ENCODE measurements at places on chromosomes 6 and 20. TPM values are rescaled to one million over a fixed set of nuclear protein-coding genes. Genes with fewer than 3 reads are reported as not detected.

Gene RNASET2
- 65.6 TPM for total RNA-seq

Gene DLK2
- total RNA-seq = not detected

Gene KCNK17
- total RNA-seq = 2.1 TPM

Gene HLA-DMB
- total RNA-seq = 59.4 TPM

Gene SOD2
- 156 TPM for total RNA-seq

Gene TRIM15
- 19.8 TPM for total RNA-seq

Gene UST
- total RNA-seq = 3.0 TPM

Gene MBOAT1
- total RNA-seq = 40.3 TPM

Gene HIVEP2
- 35.5 TPM for total RNA-seq

Gene XKR7
- total RNA-seq = not detected

Gene RPL7L1
- 67.0 TPM for total RNA-seq

Gene SIRPB1
- total RNA-seq = 1.6 TPM

DNA sequence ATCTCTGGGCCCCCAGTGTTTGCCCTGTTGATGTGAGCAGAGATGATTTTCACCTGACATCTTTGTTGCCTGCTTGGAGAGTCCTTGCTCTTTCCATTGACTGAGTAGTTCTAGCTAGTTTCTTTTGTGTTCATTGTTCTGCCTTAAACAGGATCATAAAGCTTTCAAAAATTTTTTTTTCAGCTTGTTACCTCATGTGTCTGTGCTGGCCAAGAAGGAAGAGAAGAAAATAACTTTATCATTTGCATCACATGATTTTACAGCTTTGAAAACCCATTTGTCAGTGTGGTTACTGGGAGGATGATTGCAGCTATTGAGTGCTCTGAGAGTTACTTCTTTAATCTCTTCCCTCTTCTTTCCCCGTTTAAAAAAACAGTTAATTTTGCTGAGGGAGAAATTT is 16.0 kb downstream of the FOXO3 start:
- DNase-seq = no peak

DNA sequence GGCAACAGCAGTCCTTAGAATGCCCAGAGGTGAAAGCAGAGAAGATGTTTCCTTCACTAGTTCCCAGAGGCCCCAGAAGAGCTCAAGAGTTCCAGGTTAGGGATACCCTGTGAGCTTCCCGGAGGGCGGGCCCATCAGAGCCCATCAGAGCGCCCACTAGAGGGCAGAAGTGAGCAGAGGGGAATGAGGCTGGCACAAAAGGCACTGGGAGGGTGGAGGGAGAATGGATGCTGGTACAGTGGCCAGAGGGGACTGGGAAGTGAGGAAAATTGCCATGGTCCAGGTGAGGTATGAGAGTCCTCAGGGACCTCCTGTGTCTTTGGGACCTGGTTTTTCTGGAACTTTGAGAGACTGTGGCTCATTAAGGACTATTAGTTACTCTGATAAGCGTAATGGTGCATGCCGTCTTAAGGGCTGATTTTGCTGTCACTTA is 57.3 kb downstream of the LINC00237 start:
- DNase-seq = peak; percentile 62

DNA sequence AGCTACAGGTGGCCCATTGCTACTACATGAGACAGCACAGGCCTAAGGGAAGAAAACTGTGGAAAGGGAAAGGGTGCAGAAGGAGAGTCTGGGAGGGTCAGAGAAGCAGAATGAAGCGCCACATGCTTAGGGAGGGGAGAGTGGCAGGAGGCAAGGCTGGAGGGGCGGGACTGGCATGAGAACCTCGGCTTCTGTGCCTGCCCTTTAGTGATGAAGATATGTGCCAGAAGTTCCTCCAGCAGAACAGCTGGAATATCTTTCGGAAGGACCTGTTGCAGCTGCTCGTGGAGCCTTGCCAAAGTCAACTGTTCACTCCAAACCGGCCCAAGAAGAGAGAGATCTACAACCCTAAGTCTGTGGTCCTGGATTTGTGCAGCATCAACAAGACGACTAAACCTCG is 61.8 kb downstream of the CNBD2 start:
- DNase-seq = no peak

DNA sequence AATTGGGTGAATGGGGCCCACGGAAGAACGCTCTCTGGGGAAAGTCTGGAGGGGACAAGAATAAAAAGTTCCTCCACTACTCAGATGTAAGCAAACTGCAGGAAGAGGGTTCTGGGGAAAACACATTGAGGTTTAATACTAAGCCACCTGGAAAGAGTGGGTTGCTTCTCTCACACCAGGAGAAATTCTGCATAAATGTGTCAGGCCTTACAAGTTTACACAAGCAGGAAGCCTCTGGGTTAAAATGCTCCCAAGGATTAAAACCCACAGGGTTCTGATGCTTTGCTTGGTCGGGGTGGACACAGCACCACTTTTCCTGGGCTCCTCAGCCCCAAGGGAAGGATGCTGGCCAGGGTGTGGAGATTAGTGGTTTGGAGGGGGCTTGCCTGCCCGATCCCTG is 122.1 kb upstream of the SLC22A23 start:
- DNase-seq = no peak

DNA sequence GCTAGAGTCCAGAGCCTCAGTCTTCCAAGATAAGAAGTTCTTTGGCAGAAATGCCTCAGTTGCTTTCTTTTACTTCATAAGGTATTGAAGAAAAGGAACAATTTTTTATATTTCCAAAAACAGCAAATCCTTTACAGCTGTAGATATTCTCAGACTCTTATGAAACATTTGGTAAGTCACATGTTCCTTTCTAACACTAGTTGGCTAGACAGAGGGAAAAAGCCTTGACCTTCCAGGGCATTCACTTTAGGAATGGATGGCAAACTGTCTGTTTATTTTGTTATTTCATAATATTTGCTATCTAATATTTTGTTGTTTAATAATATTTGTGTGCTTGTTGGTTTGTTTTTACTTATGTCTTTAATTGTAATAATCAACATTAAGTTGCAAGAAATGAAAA is 140.8 kb downstream of the PTPRK start:
- no peak for DNase-seq

DNA sequence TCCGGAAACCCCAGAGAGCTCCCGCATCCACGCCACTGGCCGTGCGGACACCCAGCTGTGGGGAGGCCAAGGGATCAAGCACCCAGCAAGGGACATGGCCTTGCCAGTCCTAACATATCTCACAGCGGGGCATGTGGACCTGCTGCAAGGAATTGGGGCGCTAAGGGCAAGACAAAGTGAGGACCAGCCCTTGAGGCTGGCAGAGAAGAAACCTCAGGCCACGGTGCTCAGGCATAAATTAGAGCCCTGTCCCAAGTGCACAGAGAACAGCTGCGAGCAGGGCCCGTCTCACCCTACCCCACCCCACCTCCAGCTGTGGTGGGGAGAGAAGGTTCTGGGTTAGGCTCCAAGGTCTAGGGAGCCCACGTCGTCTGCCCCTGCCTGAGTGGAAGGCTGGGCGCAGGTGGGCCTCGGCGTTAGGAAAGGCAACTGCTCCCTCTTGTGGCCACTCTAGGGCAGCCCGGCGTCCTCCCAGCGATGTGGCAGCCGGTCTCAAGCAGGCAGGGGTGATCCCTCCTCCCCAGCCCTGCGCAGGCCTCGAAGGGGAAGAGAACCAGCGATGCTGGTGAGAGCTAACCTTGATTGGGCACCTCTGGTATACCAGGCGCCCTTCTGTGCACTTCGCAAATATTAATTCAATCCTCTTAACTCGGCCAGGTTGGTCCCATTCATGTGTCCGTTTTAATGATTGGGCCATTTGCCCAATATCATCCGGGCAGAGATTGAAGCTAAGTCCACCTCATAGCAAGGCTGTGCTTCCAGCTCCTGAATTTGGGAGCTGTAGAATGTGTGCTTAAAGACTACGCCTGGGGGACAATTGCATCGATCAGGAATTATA is 235.8 kb downstream of the NFATC2 start:
- peak; percentile 87 for DNase-seq

- no peak for DNase-seq
These were observed 42.4 kb downstream of the FARS2 start for GRCh38 chr6:5303682-5304081.

GRCh38 chr20:46205349-46205748 is 87.2 kb downstream of the CD40 start:
- no peak for DNase-seq

DNA sequence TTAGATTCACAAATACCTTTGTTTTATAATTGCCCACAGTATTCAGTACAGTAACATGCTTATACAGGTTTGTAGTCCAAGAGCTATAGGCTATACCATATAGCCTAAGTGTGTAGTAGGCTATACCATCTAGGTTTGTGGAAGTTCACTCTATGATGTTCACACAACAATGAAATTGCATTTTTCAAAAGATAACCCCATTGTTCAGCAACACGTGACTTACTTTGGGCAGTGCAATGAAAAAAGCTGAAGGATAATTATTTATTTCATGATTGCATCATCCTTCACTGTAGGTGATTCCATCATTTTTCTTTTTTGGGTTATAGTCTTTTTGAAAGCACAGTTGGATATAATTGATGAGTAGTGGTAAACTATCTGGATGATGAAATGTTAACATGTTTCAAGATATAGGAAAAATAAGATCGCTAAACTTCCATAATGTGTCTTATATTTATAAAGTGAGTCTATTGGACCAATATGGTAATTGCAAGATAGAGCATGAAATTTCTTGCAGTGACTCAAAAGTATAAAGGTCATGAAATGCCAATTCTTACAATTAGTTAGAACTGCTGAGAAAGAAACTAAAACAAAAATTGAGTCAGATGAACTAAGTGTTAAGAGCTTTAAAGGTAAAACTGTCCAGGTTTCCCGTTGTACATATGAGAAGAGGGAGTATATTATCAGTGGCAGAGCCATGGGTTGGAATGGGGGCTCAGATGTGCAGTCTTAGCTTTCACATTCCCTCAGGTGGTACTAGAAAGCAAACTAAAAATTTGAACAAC is 164.4 kb downstream of the ZFAND3 start:
- no peak for DNase-seq

GRCh38 chr20:8228315-8228714 is 96.2 kb downstream of the PLCB1 start:
- DNase-seq = no peak

DNA sequence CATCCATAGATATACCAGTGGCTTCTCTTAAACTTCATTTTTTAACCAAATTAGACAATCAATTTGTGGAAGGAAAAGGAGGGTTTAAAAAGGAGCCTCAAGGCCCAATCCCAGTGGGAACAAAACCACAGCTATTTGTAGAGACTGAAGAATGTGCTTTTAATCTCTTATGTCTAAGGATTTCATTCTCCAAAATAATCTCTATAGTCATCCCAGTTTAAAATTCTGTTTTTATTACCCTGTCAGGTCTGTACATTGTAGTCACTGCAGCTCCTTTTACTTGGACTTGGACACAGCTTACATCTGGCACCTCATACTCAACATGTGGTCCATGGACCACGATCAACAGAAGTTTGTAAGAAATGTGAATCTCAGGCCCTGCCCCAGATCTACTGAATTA is 152.1 kb upstream of the STMND1 start:
- no peak for DNase-seq

DNA sequence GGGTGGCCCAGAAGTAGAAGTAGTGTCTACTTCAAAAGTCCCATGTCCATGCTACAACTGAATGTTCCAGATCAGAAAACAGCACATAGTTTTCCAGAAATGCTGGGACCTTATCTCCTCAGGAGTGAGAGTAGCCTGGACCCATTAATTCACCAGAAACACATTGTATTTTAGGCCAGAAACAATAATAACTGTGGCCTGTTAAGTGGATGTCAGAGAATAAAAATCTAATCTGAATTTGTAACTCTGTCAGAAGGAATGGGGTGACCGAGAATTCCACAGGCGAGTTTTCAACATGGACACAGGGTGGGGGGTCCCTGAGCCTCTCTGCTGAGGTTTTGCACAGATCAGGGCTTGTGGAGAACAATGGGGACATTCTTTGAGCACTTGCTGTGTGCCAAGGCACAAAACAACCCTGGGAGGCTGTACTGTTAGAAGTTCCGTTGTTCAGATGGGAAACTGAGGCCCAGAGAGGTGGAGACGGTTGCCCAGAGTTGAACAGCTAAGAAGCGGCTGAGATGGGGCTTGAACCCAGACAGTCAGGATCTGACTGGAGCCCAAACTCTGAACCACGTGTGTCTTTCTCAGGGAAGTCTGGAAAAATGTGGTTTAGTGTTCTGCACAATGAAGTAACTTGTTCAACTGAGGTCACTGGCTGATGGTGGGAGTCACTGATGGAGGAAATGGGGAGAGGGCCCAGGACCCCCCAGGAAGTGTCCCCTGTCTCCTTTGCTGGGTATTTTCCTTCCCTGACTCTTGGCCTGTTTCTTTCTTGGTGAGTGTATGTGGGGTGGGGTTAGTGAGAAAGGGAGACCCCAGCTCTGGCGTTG is 44.2 kb downstream of the SNAI1 start:
- DNase-seq = no peak

- no peak for DNase-seq
These were observed 702.7 kb downstream of the MAFB start for GRCh38 chr20:39986173-39986904.

- DNase-seq = no peak
These were observed 38.0 kb downstream of the PKHD1 start for GRCh38 chr6:52049252-52050050.

DNA sequence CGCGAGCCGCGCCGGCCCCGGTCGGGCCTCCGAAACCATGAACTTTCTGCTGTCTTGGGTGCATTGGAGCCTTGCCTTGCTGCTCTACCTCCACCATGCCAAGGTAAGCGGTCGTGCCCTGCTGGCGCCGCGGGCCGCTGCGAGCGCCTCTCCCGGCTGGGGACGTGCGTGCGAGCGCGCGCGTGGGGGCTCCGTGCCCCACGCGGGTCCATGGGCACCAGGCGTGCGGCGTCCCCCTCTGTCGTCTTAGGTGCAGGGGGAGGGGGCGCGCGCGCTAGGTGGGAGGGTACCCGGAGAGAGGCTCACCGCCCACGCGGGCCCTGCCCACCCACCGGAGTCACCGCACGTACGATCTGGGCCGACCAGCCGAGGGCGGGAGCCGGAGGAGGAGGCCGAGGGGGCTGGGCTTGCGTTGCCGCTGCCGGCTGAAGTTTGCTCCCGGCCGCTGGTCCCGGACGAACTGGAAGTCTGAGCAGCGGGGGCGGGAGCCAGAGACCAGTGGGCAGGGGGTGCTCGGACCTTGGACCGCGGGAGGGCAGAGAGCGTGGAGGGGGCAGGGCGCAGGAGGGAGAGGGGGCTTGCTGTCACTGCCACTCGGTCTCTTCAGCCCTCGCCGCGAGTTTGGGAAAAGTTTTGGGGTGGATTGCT is 1.3 kb downstream of the VEGFA start:
- peak; percentile 81 for DNase-seq

DNA sequence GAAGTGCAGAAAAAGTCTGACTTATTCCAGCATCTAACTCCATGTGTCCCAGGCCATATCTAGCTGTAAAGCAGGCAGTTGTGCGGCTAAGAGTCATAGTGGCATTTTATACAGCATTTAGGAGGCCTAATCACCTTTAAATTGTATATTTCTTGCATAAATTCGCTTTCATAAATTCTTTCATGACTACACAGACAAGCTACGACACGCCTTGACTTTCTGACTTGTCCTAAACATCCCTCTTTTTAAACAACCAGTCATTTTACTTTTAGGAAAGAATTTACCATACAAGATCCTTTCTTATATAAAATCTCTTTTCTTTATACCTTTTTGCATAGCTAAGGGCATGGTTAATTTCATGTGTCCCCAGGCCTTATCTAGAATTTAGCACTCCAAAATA is 81.7 kb upstream of the THBS2 start:
- no peak for DNase-seq

GRCh38 chr6:117467876-117468275 is 14.6 kb upstream of the DCBLD1 start:
- DNase-seq = no peak

- DNase-seq = no peak
These were observed 266.7 kb upstream of the FLRT3 start for GRCh38 chr20:14604143-14604542.

GRCh38 chr20:52172392-52173047 is 19.1 kb downstream of the ZFP64 start:
- DNase-seq = no peak

- DNase-seq = no peak
These were observed 59.4 kb upstream of the CD83 start for GRCh38 chr6:14058029-14058695.
